AML-193 (cell line): ENCODE measurements at places on chromosomes 4 and X.

GRCh38 chr4:7760706-7761105 is 179.0 kb downstream of the AFAP1 start:
- DNase-seq = no peak

- DNase-seq = no peak
These were observed 155.4 kb downstream of the AFAP1 start for GRCh38 chr4:7784131-7784870.

GRCh38 chrX:42755815-42756214 is 22.1 kb downstream of the PPP1R2C start:
- DNase-seq = no peak

DNA sequence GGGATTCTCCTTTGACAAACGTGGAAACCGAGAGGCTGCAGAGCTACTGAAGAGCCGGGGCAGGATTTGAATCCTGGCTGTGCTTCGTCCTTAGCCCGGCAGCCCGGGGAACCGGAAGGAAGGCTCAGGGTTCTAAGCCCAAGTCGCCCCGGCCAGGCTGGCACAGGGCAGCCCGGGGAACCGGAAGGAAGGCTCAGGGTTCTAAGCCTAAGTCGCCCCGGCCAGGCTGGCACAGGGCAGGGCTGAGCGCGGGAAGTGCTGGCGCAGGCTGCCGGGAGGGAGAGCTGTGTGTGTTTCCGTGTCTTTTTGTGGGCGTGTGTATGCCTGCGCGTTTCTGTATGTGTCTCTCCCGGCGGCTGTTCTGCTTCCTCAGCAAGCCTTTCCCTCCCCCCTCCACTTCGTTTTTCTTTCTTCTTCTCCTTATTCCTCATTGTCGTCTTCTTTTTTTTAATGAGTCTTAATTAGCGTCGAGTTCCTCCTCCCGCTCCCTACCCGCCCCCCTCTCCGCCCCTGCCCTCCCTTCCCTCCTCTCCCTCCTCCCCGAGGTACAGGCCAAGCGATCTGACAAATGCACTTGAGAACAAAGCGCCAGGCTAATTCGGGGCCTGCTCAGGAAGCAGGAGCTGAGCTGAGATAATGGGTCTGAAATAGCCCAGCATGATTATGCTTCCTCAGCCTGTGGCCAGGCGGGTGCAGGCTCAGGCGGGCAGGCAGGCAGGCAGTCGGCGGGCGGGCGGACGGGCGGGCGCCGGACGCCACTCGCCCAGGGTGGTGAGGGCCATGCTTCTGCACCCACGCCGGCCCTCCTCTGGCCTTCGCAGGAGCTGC is 65.9 kb downstream of the EFNB1 start:
- peak; percentile 24 for DNase-seq

- DNase-seq = no peak
These were observed 24.4 kb upstream of the DYNLT3 start for GRCh38 chrX:37871626-37872302.

DNA sequence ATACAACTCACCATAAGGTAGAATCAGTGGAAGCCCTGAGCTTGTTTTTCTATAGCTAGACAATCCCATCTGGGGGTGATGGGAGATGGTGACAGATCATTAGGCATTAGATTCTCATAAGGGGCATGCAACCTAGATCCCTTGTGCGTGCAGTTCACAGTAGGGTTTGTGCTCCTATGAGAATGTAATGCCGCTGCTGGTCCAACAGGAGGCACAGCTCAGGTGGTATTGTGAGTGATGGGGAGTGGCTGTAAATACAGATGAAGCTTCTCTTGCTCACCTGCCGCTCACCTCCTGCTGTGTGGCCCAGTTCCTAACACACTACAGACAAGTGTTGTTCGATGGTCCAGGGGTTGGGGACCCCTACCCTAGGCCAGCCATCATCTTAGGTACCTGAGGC is 5.9 kb upstream of the GATB start:
- no peak for DNase-seq

DNA sequence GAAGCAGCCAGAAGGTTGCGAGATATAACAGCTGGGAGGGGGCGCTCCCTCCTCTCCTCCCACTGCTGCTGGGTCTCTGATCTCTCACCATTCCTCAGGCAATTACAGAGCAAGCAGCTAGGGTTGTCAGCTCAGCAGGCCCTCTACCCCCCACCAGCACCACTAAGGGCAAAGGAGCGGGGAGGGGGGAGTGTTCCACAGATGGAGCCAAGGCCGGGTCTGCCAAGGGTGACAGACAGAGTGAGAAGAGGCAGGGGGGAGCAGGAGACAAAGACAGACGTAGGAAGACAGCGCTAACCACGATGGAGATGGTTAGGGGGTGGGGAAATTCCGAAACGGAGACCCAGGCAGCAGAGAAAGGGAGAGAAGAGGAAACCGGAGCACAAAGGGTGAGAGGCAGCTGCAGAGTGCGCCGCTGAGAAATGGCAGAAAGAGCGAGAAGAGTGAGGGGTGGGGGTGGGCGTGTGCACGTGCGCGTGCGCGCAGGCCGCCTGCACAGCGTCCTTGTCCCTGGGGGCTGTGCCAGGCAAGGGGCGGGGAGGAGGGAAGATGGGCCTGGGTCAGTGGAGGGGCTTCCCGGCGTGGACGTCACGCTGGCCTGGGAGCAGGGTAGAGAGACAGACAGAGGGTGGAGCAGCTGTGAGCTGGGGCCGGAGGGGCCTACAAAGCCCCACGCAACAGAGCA is 6.9 kb downstream of the L1CAM start:
- DNase-seq = no peak

DNA sequence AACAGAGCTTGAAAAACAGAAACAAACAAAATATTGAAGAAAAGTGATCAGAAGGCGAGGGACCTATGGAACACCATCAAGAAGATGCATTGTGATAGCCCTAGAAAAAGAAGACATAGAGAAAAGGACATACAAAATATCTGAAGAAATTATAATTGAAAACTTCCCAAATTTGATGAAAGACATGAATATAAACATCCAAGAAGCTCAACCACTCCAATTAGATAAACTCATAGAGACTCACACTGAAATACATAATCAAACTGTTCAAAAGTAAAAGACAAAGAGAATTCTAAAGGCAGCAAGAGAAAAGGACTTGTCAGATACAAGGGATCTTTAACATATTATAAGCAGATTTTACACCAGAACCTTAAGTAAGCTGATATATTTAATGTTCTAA is 869.8 kb downstream of the PCDH18 start:
- no peak for DNase-seq

- DNase-seq = peak; percentile 78
These were observed 940 bp upstream of the NSD2 start for GRCh38 chr4:1870328-1870577.

DNA sequence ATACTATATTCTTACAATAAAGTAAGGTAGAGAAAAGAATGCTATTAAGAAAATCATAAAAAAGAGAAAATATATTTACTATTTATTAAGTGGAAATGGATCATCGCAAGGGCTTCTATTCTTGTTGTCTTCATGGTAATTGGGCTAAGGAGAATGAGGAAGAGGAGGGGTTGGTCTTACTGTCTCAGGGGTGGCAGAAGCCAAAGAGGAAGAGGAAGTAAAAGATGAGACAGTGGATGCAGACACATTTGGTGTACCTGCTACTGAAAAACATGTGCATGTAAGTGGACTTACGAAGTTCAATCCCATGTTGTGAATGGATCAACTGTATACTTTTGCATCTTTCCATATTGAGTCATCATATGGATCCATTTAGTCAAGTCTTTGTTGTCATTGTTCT is 1502.1 kb upstream of the ADGRL3 start:
- no peak for DNase-seq

- DNase-seq = no peak
These were observed 26.4 kb downstream of the CASP6 start for GRCh38 chr4:109676886-109677285.

DNA sequence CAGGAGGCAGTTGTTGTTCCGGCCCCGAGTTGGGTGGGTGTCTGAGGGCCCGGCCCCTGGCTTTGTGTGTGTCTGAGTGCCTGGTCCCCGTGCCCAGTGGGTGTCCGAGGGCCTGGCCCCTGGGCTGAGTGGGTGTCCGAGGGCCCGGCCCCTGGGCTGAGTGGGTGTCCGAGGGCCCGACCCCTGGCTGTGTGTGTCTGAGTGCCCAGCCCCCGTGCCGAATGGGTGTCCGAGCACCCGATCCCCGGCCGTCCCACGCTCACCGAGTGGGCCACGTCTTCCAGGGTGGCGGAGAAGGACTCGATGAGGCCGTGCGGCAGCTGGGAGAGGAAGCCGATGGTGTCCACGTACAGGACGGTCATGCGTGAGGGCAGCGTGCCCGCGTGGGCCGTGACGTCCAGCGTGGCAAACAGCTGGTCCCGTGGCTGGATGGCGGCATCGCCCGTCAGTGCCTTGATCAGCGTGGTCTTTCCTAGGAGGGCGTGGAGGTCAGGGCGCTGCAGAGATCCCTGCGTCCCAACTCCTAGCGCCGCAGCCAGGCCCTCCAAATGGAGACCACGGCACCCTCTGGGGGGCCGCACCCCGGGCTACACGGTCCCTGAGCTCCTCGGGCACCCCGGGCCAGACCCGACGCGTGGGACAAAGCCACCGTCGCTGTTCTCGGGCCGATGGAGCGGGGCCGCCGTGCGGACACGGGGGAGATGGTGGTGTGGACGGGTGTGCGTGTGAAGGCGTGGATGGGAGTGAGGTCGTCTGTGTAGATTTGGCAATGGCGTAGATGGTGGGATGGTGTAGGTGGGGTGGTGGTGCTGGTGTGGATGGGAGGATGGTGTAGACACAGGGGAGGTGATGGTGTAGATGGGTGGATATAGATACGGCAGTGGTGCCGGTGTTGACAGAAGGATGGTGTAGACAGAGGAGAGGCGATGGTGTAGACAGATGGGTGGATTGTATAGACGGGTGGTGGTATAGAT is 7.2 kb downstream of the GTPBP6 start:
- no peak for DNase-seq

- no peak for DNase-seq
These were observed 25.9 kb downstream of the RNF175 start for GRCh38 chr4:153733751-153734448.

GRCh38 chr4:40363382-40363920 is 28.3 kb downstream of the CHRNA9 start:
- no peak for DNase-seq
